HFF-Myc (cell line): ENCODE measurements at places on chromosomes 7 and 10.

DNA sequence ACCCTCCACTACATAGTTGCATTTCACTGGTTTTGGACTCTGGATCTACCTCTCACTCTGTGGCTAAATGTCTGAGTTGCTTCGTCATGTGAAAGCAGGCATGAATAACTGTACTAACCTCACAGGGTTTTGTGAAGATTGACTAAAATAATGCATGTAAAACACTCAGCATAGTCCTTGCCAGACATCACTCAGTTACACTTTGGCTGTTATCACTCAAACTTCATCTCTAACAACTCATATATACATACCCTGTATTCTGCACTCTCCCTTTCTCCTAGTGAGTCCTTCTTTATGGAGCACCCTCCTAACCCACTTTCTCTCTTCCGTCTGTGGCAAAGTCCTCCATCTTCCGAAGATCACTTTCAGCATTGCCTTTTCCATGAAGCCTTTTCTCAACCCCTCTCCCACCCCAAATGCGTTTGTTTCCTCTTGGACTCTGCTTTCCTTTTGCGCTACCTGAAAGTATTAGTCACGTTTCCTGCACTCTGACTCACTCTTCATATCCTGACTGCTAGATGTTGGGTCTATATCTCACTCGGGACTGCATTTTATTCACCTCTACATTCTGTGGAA lies 72.6 kb downstream of the OSBPL3 start:
- no peak for DNase-seq

- no peak for DNase-seq
Measured at GRCh38 chr10:126061526-126061925, 165.2 kb downstream of the FANK1 start.

- DNase-seq = no peak
Measured at GRCh38 chr7:25361863-25362262, 133.6 kb upstream of the NPVF start.

GRCh38 chr7:44390701-44391100 lies 65.3 kb upstream of the CAMK2B start:
- no peak for DNase-seq

GRCh38 chr10:24685958-24686540 lies 37.6 kb downstream of the ARHGAP21 start:
- DNase-seq = peak; percentile 57
